Tibial nerve (tissue), 4 donors: ENCODE measurements at places on chromosomes 2 and 18. TPM values are rescaled to one million over a fixed set of nuclear protein-coding genes. Genes with fewer than 3 reads are reported as not detected.

MYO1B gene
- total RNA-seq: 27.9 TPM

DTNA gene
- total RNA-seq: 58.3 TPM

TRAK2 gene
- total RNA-seq: 48.3 TPM

RIT2 gene
- total RNA-seq: not detected

CTLA4 gene
- not detected for total RNA-seq

SATB2 gene
- total RNA-seq: 19.0 TPM

MERTK gene
- total RNA-seq: 31.8 TPM

PLEKHB2 gene
- total RNA-seq: 68.4 TPM

OR6B2 gene
- 5.7 TPM for total RNA-seq

AOX1 gene
- total RNA-seq: 166 TPM

CNGA3 gene
- not detected for total RNA-seq

CD28 gene
- total RNA-seq: 0.22 TPM

IFIH1 gene
- total RNA-seq: 12.6 TPM

SPOPL gene
- 22.7 TPM for total RNA-seq

STEAP3 gene
- 8.2 TPM for total RNA-seq

SP140L gene
- total RNA-seq: 14.3 TPM

CCDC121 gene
- total RNA-seq: 3.8 TPM

SETBP1 gene
- total RNA-seq: 38.7 TPM

GALNT3 gene
- total RNA-seq: 3.9 TPM

RPRM gene
- not detected for total RNA-seq

GPR17 gene
- 1.1 TPM for total RNA-seq
